ENCODE measurements at places on chromosomes 12 and 14.

DNA sequence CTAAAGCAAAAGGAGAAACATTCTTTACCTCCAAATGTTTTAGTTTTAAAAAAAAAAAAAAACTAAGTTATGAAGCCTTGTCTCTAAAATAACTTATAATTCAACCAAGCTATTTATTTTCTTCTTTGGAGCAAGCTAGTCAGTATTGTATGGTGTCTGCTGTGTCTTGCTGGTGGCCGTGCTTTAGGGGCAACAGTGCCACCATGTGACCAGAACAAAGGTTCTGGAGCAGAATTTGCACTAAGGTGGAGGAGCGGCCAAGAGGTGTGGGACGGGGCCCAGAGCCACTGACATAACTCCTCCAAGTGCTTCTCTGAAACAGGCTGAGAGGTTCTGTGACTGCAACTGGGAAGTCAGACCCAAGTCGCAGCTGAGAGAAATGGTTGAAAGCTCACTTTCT, 4.5 kb downstream of the FICD start:
- DNase-seq, result no peak

- DNase-seq, result no peak
These were observed 67.9 kb upstream of the FBRSL1 start for GRCh38 chr12:132422040-132422380.

GRCh38 chr12:1587927-1588574, 6.3 kb downstream of the FBXL14 start:
- no peak for DNase-seq

- DNase-seq, result no peak
These were observed at the start of gene ARHGAP5 for GRCh38 chr14:32077081-32078022. ARHGAP5 (plus strand) TSS chr14:32077304; CDS start chr14:32090670, 13,366 bp downstream.

DNA sequence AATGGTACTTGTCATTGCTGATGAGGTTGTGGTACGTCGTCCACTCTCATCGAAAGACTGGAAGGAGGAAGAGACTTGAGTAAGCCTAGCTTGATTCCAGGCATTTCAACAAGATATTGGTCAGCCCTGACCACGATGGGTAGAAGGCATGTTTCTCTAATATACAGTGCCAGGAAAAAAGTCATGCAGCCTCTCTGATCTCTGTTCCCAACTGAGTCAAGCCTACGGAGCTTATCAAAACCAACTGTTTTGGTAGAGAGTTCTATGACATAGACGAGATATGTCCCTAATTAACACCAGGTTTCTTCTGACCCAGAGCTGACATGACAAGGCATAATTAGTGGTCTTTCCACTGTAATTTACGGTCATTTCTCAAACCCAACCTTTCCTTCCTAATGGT, 58.5 kb downstream of the NIN start:
- DNase-seq, result no peak

DNA sequence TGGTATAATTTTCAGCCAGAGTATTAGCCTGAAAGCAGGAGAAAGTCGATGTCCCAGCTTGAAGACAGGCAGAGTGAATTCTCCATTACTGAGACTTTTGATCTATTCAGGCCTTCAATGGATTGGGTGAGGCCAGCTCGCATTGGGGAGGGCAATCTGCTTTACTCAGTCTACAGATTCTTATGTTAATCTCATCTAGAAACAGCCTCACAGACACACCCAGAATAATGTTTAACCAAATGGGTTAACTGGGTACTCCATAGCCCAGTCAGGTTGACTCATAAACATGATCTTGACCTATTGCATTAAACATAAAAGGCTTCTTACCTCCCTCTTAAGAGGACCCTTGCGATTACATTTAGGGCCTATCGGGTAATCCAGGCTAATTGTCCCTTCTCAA, 118.0 kb downstream of the KTN1 start:
- no peak for DNase-seq

DNA sequence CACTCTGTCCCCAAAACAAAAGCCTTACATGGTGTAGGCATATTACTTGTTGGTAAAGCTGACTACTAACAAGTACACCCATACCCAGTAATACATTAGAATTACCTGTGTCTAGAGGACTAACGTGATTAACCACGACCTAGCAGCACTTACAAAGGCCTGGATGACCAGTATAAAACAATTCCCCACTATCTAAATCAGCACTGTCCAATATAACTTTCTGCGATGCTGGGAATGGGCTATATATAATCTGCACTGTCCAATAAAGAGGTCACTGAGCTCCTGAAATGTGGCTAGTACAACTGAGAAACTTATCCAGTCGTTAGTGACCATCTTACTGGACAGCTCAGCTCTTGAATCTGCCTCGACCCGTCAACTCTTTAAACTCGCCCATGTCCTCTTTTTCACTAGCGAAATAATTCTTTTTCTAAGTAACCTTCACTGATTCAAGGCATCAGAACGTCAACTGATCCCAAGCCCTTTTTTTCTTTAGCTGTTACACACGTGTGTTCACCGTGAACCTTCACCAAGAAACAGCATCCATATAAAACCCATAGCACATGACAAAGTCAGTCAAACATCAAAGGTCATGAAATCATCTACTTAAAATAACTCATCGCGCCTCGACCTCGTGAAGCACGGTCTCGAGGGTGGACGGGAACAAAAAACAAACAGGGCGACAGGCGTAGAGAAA, 905 bp upstream of the CIPC start:
- no peak for DNase-seq

- DNase-seq, result no peak
These were observed 1.1 kb upstream of the SENP1 start for GRCh38 chr12:48106681-48107613.

Data from GOT3 (cell line).